ENCODE measurements at places on chromosomes 1 and 21. TPM values are rescaled to one million over a fixed set of nuclear protein-coding genes. Genes with fewer than 3 reads are reported as not detected.

The SIM2 gene
- not detected for total RNA-seq

The OR6N1 gene
- not detected for total RNA-seq

DNA sequence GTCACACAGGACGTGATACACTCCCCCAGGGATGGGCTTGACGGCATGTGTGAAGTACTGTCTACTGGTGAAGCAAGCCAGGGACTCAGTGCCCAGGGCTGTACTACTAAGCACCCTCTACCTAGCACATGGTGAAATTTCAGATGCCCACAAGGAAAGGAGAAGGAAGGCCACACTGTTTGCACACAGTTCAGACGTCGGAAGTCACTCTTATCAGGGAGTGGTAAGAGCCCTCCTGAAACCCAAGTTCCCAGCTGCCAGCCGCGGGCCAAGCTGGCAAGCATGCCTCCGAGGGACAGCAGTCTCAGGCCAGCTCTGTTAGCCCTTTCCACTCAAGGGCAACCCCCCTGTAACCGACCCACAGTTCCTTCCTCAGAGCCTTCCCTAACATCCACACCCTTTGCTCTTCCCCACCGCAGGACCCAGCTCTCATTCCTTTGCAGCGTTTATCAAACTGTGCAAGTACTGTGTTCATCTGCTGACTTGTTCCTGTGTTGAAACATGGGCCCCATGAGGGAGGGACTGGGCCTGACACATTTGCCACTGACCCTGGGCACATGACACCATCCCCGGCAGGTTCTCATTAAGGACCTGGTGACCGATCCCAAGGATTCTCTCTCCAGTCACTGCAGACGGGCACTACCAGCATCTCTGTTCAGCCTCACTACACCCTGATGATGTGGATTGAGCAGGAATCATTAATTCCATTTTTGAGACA lies 58.5 kb downstream of the SLC66A1 start:
- DNase-seq, result no peak

- no peak for DNase-seq
Measured at GRCh38 chr1:8736927-8737326, 80.5 kb downstream of the RERE start.

DNA sequence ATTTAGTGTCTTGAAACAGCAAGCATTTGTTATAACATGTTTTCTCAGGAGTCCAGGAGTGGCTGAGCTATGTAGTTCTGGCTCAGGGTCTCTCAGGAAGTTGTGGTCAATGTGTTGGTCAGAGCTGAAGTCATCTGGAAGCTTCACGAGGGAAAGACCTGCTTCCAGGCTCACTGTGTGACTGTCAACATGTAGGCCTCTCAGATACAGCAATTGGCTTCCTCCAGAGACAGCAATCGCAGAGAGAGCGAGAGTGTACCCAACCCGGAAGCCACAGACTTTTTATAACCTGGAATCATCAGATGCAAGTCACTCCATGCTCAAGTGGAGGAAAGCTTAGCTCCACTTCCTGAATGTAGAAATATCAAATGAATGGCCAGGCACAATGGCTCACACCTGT lies 40.9 kb downstream of the TNFRSF9 start:
- DNase-seq, result no peak

DNA sequence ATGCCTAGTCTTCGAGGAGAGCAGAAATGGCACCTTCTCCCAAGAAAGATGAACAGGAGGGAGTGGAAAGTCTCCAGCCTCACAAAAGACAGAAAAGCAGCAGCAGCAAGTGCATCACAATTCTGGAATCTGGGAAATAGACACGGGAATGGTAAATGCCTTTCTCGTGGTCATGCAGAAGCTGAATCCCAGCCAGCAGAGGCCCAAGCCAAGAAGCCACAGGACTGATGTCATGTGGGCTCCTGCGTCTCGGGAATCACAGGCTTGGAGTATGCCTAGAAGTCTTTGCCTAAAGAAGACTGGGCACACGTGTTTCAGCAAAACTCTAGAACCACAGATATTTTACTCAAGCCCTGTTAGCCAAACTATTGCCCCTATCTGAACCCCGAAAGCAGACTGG lies 260.3 kb upstream of the PLD5 start:
- no peak for DNase-seq

The ACTA1 gene
- total RNA-seq, result not detected

The NBPF1 gene
- 28.8 TPM for total RNA-seq

The PRAMEF9 gene
- not detected for total RNA-seq

DNA sequence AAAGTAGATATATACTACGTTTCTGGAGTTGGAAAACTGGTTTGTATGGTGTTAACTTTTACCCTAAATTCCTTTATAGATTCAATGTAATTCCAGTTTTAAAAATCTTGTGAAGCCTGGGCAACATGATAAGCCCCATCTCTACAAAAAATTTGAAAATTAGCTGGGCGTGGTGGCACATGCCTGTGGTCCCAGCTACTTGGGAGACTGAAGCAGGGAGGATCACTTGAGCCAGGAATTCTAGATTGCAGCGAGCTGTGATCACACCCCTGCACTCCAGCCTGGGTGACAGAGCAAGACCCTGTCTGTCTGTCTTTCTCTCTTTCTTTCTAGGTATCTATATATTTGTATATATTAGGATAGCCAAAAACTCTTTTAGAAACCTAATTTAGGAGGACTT lies 141.9 kb downstream of the CLEC20A start:
- DNase-seq, result no peak

DNA sequence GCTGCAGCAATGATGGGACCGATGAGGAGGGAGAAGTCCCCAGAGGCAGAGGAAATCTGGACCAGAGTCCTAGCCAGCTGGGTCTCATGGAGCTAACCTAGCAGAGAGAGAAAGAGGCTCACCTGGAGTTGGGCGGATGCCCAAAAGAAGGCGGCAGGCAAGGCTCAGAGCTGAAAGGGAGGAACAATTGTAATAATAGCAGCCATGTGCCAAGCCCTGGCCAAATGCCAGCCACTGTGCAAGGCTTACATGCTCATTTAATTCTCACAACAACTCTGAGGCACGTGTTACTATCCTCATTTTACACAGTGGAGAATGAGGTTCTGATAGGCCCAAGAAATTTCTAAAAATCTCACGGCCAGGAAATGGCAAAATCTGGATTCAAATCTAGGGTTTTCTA lies 50.0 kb upstream of the ZNF648 start:
- no peak for DNase-seq

GRCh38 chr1:244409701-244410100 lies 42.0 kb downstream of the ADSS2 start:
- DNase-seq, result no peak

DNA sequence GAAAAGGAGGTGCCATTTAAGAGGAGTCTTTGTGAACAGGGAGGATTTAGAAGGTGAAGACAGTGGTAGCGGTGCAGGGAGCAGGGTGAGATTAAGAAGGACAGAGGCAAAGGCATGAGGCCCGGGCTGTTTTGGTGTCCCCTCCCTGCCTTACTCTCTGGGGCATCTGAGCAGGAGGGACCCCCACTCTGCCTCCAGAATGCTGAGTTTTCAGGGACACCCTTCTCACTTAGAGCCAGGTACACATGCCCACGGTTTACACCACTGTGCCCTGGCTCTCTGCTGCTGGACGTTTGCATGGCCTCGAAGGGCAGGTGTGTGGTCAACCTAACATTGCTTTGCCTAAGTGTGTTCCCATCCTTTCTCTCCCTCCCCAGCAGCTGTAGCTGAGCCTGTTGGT lies 20.5 kb upstream of the PARP1 start:
- DNase-seq, result no peak

- no peak for DNase-seq
Measured at GRCh38 chr1:48823168-48823567, 46.5 kb upstream of the BEND5 start.

- DNase-seq, result no peak
Measured at GRCh38 chr1:180288940-180289339, 58.9 kb downstream of the LHX4 start.

- no peak for DNase-seq
Measured at GRCh38 chr21:32403201-32403777, 9.2 kb upstream of the EVA1C start.

DNA sequence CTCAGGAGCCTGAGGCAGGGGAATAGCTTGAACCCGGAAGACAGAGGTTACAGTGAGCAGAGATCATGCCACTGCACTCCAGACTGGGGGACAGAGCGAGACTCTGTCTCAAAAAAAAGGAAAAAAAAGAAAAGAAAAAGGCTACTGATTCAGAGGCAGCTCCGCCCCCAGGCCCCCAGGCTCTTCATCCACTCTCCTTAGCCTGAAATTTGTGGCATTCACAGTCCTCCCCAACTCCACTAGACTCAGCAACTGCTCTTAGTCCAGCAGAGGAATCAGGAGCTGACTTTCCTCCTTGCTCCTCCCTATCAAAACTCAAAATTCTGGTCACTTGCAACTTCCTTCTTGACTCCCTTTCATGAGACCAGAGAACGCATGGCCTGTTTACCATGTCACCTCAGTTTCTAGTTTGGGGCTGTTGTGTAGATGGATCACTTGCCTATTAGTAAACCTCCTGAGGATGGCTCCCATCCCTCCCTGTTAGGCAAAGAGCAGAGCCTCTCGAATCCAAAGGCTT lies 27.1 kb downstream of the PCAT6 start:
- DNase-seq, result no peak

The TDRD10 gene
- 3.8 TPM for total RNA-seq

DNA sequence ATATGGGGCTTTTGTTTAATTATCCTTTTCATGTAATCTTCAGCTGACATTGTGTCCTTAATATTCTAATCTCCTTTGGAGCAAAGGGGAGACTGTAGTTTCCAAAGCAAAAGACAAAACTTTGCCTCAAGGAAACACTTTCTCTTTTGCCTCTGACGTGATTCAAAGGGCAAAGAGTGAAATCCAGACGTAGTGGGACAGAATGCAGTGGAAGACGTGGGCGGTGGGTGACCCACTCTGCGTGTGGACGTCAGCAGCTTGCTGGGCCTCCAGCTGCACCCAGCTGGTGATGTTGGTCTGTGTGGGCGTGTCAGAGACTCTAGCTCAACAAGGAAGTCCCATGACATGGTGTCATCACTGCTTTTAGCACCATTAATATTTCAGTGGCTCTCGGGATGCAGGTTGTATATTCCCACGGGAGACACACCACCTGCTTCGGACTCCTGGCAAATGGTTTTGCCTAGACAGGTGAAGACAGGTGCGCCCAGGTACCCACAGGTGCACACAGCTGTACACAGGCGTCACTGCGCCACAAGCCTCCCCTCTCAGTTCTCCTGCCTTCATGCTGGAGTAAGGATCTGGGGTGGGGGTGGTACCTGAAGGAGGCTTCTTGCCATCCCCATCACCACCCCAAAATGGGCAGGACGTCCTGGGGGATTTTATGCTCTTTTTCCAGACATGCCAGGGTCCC lies 292.1 kb upstream of the VAMP3 start:
- DNase-seq, result no peak

The IFNAR2 gene
- 19.7 TPM for total RNA-seq

DNA sequence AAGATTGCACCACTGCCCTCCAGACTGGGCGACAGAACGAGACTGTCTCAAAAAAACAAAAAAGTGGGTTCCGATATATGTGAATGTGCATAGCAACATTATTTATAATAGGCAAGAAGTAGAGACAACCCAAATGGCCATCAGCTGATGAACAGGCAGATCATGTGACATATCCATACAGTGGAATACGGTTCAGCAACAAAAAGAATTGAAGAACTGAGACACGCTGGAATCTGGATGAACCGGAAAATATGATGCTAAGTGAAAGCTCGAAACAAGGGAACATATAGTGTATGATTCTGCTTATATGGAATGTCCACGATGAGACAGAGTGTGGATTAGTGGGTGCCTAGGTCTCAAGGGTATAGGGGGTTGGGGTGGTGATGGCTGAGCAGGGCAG lies 28.5 kb upstream of the MORC3 start:
- DNase-seq, result no peak

DNA sequence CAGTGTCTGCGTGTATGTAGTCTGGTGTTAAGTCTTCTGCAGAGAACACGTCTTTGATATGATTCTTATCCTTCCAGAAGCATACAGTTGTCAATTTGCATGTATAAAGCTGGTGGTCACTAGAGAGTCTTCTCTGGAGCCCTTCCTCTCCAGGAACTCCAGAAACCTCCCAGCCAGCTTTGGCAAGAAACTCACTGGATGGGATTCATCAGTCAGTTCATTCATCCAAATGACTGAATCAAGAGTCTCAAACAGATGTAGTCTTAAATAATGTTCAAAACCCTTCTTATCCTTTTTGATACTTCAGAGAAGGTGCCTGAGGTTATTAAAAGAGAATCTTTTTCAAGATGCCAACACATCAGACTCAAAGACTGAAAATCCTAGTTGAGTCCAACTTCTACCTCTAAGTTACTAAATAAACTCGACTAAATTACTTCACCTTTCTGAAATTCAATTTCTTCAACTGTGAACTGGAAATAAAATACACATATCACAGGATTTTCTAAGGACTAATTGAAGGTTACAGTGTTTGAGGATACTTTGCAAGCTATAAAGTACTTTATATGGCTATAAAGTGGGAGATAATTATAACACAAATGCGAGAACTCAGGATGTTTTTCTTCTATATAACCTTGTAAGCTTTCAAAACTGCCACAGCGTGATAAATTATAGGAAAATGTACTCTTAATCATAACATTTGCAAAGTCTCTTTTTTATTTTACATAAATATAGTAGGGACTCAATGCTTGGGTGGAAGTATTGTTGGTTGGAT lies 252.4 kb downstream of the FGGY start:
- no peak for DNase-seq

The TFF3 gene
- not detected for total RNA-seq

DNA sequence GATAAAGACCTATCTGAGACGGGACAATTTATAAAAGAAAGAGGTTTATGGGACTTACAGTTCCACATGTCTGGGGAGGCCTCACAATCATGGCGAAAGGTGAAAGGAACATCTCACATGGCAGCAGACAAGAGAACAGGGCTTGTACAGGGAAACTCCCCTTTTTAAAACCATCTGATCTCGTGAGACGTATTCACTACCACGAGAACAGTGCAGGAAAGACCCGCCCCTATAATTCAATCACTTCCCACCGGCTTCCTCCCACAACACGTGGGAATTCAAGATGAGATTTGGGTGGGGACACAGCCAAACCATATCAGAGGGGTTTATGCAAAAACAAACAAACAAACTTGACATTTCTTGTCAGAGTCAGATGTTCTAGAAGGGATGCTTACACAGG lies 89.7 kb downstream of the PLPP3 start:
- DNase-seq, result no peak

DNA sequence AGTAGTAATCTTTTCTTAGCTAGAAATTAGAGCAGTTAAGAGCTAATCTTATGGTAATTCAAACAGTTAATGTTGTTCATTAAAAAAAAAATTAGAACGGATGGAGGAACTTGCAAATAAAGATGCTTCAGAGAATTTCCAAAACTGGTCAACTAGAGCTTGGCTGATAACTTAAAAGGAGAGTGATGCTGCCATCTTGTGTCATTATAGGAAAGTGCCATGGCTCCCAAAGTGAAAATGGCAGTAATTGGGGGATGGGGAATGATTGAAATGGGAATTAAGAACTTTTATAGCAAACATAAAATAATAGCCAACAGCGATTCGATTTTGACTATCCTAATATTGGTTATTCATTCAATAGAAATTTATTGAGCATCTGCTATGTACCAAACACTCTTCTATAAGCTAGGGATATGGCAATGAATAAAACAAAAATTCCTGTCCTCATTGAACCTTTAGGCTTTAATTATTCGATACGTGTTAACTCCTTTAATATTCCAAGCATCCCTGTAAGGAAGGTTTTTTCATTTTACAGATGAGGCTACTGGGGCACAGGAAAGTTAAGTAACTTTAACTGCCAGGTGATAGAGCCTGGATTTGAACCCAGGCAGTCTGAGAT lies 5.7 kb upstream of the PLPP3 start:
- DNase-seq, result peak; percentile 22

Measured in pulmonary artery endothelial cell (primary cell).